ENCODE measurements at places on chromosomes 6 and 20. TPM values are rescaled to one million over a fixed set of nuclear protein-coding genes. Genes with fewer than 3 reads are reported as not detected.

DNA sequence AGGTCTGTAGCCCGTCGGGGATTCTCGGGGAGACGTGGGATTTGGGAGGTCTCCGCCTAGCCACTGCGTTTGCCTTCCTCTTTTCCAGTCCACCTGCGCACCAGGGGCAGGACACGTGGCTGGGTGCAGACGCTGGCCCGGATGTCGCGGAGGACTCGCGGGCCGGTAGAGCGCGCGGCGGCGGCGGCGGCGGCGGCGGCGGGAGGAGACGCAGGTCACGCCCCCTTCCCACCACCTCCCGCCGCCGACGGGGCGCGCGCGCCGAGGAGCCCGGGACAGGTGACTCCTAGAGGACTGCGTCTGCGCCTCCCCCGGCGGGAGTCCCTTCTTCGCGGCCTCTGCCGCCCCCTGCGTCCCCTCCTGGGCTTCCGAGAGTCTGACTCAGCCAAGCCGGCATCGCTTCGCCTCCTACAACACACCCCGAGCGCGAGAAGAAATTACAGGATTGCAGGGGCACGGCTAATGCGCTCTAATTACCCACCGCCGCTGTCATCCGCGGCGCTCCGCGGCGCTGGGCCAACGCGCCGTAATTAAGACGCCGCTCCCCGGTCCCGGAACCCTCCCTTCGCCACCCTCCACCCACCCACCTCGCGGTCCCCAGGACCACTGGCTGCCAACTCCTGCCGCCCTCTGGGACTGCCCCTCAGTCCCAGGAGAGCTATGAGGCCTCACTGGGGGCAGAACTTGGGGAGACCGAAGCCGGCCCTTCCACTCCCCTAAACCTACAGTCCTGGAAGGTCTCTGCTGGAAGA lies 124.5 kb downstream of the MRPL14 start:
- no peak for DNase-seq

DNA sequence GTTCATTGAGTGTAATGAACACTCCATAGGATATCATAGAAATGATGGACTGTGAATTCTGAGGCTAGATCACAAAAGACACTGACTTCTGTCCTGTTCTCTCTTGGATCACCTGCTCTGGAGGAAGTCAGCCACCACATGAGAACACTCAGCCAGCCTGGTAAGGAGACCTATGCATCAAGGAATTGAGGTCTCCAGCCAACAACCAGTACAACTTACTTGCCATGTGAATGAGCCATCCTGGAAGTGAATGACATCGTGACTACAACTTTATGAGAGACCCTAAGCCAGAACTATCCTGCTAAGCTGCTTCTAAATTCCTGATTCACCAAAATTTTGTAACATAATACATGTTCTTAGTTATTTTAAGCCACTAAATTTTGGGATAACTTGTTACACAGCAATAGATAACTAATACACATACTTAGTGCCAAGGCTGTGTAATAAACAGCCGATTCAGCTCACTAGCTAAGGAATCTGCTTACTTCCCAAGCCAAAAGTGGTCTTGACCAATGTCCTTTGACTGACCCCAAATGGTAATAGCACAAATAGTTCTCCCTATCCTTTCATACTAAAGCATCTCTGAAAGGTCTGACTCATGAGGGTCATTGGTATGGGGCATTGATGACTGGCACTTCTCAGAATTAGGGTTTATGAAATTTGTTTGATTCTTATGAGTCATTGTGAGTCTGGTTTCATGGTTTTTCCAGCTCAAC lies 6.9 kb upstream of the CTNNBL1 start:
- no peak for DNase-seq

- DNase-seq = no peak
Observed at GRCh38 chr20:48791666-48792071, 36.1 kb downstream of the PREX1 start.

DNA sequence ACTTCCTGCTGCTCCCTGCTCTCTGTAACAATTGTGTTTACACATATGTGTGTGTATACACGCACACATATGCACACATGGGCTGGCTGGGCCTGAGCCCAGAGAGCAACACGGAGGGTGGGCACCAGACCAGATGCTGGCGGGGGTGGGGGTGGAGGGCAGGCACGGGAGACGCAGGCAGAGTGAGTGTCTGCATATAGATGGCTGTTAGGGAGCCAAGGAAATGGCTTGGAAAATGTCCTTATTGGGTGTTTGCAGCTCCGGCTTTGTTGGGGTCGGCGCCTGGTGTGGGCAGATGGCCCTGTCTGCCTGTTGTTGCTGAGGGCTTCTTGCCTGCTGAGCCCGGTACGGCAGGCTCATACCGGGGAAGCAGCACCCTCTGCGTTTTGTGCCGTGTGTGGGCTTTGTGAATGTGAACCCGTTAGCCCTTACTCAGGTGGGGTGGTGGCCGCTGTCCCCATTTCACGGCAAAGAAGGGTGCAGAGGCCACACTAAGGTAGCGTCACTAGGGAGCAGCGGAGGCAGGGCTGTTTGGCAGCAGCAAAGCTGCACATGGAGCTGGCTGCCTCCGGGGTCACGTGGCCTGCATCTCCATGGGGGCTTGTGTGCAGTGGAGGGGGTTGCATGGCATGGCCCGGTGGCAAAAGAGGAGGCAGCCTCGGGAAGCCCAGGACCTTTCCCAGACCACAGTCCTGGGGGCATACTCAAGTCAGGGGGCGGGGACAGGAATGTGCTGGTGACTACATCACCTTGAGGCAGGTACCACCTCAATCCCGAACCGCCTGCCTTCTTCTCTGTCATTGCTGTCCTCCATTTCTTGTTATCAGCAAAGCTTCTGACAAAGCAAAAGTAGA lies 47.4 kb upstream of the SRF start:
- DNase-seq = peak; percentile 58

Gene HUS1B
- total RNA-seq = 1.1 TPM

DNA sequence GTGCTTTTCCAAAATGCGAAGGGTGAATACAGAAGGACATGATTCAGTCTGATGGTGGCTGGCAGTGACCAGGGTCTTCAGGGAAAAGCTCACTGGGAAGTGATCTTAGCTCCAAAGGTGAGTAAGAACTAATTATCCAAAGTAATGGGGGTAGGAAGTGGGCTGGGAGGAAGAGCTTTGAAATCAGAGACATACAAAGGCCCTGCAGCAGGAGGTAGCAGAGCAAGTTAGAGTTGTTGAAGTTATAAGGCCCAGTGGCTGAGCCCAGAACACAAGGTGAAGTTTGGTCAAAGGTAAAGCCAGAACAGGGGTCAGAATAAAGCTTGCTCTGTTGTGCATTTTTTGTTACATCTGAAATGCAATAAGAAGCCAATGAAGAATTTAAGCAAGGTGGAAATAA lies 81.2 kb downstream of the PLCB1 start:
- DNase-seq = no peak

DNA sequence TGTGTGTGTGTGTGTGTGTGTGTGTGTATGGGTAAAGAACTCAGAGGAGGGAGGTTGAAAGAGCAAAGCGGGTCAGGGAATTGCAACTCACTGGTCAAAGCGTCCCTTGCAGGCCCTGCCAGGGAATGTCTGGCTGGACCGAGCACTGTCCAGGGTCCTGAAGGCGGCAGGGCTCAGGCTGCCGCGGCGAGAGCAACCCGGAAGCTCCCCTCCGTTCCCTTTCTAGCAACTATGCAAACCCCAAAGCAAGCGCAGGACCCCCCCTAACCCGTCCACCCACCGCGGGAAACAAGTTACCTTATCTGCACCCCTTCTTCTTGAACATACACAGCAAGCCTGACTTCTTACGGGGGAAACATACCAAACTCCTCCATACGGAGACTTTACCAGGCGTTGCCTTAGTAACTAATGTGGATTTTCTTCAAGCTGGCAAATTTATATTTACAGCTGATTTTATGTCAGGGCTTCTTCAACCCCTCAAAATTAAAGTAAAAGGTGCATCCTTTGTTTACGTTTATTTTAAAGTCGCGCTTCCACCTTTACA lies 538 bp upstream of the GRM1 start:
- DNase-seq = no peak

Gene OTOR
- total RNA-seq = not detected

DNA sequence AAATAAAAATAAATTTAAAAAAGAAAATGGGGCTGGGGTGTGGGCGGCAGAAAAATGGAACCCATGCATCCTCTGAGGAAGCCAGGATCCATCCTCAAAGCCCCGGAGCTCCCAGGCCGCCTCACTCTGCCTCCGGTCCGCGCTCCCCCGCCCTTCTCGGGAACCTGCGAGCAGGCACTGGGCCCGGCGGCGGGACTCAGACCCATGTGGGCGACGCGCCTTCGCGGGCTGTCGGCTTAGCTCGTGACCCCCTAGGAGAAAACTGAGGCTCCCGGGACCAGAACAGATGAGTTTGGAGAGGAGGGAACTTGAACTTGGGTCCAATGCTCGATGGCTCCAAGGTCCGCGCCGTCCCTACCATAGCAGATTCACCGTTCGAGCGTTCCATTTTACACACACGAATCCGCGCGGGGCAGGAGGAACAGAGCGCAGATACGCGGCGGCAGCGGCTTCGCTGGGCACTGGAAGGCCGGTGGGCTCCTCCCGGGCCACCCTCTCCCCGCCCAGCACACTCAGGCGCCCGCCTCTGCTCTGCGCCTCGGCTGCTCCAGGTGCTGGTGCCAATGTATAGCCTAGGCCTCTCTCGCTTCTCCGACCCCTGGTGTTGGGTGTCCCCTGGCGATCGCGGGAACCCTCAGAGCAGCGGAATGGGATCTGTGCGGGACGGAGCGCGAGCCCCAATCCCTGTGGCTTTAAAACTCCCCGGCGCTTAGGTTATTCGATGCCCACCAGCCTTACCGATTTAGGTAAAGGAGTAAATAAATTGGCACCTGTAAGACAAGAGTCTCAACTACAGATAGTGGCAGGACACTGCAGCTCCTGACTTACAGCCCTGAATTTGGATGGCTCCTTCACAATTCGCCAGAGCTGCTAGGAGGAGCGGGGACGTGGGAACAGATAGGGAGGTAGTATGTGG lies 39.2 kb downstream of the DPPA5 start:
- DNase-seq = no peak

Gene FHL5
- total RNA-seq = 1.5 TPM

DNA sequence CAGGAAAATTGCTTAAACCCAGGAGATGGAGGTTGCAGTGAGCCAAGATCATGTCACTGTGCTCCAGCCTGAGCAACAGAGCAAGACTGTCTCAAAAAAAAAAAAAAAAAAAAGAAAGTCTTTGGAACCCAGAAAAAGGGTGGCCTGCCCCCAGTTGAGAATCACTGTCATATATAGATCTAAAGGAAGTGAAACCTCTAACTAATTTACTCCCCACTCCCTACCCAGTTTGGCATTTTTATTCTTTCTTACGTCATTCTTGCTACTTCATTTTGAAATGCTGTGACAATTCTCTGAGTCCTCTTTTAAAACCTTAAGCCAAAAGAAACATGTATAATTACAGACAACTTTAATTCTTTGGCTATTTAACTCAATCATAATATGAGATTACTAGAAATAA lies 254.8 kb downstream of the CDC5L start:
- DNase-seq = no peak

Gene MOG
- not detected for total RNA-seq

DNA sequence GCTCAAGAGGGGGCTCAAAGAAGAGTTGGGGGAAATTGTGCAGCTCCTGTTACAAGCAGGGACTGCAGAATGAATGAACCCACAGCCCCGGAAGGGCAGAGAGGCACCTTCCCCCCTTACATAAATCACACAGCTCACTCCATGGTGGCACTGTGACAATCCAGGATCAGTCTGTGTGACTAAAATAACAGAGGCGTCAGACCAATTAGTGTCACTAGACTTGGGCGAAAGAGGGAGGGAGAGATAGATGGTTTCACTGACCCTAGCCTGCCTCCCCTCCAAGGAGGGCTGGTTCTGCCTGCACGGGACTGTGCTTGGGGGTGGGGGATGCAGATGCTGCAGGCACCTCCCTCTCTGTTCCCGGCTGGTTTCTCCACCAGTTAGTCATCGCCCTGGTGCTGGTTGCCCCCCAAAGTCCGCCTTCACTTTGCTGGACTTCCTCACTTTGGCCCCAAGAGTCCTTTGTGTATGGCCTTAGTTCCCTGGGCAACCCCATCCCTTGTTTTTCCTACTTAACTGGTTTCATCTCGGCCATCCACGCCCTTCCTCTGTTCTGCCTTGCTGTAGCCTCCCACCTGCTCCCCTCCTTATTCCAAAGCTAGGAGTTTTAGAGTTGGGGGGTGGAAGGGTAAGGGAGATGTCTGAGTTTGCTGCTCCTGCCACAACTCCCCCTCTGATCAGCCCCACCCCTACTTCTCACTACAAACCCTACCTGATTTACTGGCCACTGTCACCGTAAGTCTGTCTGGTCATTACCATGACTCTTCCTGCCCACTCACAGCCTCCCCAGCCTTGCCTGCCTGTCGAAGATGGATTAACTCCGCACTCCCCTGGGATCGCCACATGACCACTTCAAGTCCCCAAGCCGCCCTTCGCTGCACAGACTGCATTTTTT lies 17.7 kb downstream of the CCDC167 start:
- DNase-seq = no peak

Gene HSPA1B
- 286 TPM for total RNA-seq

GRCh38 chr20:52348434-52348833 lies 156.9 kb upstream of the ZFP64 start:
- no peak for DNase-seq

- no peak for DNase-seq
Observed at GRCh38 chr6:12327391-12327790, 37.2 kb downstream of the EDN1 start.

- no peak for DNase-seq
Observed at GRCh38 chr6:26613689-26614683, 17.2 kb downstream of the ABT1 start.

Gene WDR27
- total RNA-seq = 32.8 TPM

Gene PPP1R16B
- 1.9 TPM for total RNA-seq

Gene TRAPPC3L
- 0.49 TPM for total RNA-seq

DNA sequence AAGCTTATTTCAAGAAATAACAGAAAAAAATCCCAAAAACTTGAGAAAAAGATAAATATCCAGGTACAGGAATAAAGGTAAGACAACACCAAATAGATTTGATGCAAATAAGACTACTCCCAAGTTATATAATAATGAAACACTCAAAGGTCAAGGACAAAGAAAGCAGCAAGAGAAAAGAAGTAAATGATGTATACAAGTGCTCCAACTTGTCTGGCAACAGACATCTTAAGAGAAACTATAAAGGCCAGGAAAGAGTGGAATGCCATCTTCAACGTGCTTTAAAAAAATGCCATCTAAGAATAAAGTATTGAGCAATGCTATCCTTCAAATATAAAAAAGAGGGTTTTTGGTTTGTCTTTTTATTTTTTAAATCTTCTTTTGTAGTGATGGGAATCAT lies 54.2 kb downstream of the REV3L start:
- no peak for DNase-seq

Gene COL9A1
- 1.8 TPM for total RNA-seq

Gene BPIFB4
- total RNA-seq = not detected

GRCh38 chr6:46400898-46401297 lies 90.4 kb downstream of the RCAN2 start:
- DNase-seq = no peak

Data from skin of body (tissue), 3 donors.